Endothelial cell (in vitro differentiated cells): ENCODE measurements at places on chromosomes 2 and 18. TPM values are rescaled to one million over a fixed set of nuclear protein-coding genes. Genes with fewer than 3 reads are reported as not detected.

Gene MAP3K19
- not detected for total RNA-seq

Gene IL36A
- total RNA-seq = not detected

Gene DES
- total RNA-seq = 0.10 TPM

Gene LONRF2
- total RNA-seq = not detected

Gene IL1R2
- total RNA-seq = not detected

Gene SLC40A1
- total RNA-seq = 90.9 TPM

Gene GNAL
- total RNA-seq = 9.7 TPM

Gene STAMBP
- total RNA-seq = 29.2 TPM

Gene IL18RAP
- total RNA-seq = not detected

Gene STAT1
- 30.1 TPM for total RNA-seq

Gene ABCG5
- total RNA-seq = not detected

Gene CD8A
- not detected for total RNA-seq
